Memory B cell (primary cell): ENCODE measurements at places on chromosomes 6 and 20.
A peak's percentile ranks its signal among the peaks of the same experiment; 100 is the strongest.

GRCh38 chr20:35490736-35491181 lies 35.4 kb downstream of the CEP250 start:
- peak; percentile 58 for DNase-seq

- DNase-seq = peak; percentile 11
Observed at GRCh38 chr20:54633374-54634355, 158.3 kb downstream of the DOK5 start.

DNA sequence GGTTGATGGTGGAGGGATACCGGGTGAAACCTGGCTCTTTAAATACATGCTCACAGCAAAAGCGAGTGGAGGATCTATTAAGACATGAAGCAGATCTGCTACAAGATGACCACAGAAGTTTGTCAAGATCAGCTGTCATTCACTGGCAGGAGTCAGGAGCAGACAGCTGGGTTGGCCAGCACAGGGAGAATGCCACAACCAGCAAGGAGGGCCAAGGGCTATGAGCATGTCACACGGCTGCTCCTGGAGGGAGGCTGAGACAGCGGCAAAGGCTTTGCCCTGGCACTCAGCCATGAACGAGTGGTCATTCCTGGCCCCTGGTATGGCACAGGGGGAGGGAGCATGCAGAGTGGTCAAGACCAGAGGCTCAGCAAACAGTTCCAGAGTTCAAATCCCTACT lies 77.6 kb downstream of the POPDC3 start:
- no peak for DNase-seq

- peak; percentile 0 for DNase-seq
Observed at GRCh38 chr20:21571841-21572690, 58.2 kb upstream of the NKX2-2 start.

- no peak for DNase-seq
Observed at GRCh38 chr6:125812394-125813292, 21.9 kb downstream of the NCOA7 start.

DNA sequence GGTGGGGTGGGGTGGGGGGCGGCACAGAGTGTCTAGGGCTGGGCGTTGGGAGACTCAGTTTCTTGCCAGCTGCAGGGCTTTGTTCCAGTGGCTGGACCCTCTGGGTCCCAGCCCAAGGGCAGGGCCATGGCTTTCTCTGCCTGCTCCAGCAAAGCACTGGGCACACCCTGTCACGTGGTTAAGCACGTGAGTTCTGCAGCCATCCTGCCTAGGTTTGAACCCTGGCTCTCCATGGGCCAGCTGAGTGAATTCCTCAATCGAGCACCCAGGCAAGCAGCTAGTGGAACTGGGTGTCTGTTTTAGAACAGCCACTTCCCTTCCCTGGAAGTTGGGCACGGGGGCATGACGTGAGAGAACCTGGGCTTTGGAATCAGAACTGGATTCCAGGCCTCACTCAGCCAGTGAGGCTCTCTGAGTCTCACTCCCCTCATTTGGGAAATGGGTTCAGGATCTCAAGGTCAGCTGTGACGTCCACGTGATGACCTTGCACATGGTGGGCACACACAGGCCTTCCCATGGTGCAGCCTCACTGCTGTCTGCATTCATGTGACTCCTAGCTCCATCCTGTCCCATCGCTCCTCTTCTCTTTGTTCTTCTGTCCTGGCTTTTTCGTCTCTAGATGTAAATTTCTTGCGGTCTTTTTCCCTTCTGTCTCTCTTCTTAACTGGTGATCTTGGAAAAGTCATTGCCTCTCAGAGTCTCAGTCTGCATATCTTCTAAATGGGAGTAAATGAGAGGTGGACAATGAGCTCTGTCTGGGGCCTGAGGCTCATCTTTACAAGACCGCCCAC lies 45.9 kb downstream of the NOL4L start:
- DNase-seq = no peak

- DNase-seq = no peak
Observed at GRCh38 chr6:163489584-163489983, 75.1 kb downstream of the QKI start.

- no peak for DNase-seq
Observed at GRCh38 chr6:132425176-132425575, 23.9 kb upstream of the MOXD1 start.

- DNase-seq = no peak
Observed at GRCh38 chr6:141576751-141577150, 556.0 kb upstream of the GJE1 start.

- DNase-seq = no peak
Observed at GRCh38 chr20:48571949-48572847, 255.6 kb downstream of the PREX1 start.

DNA sequence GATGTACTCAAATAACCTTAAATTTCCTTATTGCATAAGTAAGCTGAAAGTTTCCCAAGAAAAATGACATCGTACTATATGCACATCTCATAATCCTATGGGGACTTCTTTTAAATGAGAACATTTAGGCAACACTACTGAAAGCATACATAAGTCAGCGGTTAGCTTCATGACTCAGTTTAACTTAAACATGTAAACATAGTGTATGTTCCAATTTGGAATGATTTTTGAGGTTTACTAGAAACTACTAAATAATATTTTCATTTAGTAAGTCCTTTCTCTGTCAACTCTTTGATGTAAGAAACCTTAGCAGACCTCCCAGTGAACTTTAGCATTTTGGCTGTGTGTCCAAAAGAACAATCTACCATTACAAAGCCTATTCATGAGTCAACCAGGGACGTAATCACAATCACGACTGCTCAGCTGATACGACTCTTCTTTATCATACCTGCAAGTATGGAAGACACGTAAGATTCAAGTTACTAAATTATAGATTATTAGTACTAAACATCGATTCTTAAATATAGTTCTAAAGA lies 19.3 kb downstream of the HIVEP2 start:
- DNase-seq = no peak

GRCh38 chr6:138264372-138264880 lies 46.1 kb upstream of the PBOV1 start:
- DNase-seq = no peak

- no peak for DNase-seq
Observed at GRCh38 chr20:9059931-9060330, 9.0 kb upstream of the PLCB4 start.

DNA sequence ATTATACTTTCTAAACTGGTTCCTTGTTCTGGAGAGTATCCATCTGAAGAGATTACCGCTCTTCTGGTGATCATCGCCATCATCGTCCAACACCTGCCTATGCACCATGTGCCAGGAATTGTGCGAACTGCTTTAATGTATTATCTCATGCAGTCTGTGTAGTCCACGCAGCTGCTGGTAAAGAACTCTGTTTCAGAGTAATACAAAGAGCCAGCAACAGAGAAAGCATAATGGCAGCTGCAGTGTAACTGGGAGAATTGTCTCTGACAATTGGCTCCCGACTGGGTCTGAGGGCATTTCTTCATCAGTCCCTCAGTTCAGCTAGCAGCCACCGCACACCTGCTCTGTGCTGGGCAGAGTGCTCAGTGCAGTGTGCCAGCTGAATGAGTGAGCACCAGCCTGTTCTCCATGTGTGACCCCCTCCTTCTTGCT lies 383.4 kb downstream of the GRIK2 start:
- DNase-seq = no peak

DNA sequence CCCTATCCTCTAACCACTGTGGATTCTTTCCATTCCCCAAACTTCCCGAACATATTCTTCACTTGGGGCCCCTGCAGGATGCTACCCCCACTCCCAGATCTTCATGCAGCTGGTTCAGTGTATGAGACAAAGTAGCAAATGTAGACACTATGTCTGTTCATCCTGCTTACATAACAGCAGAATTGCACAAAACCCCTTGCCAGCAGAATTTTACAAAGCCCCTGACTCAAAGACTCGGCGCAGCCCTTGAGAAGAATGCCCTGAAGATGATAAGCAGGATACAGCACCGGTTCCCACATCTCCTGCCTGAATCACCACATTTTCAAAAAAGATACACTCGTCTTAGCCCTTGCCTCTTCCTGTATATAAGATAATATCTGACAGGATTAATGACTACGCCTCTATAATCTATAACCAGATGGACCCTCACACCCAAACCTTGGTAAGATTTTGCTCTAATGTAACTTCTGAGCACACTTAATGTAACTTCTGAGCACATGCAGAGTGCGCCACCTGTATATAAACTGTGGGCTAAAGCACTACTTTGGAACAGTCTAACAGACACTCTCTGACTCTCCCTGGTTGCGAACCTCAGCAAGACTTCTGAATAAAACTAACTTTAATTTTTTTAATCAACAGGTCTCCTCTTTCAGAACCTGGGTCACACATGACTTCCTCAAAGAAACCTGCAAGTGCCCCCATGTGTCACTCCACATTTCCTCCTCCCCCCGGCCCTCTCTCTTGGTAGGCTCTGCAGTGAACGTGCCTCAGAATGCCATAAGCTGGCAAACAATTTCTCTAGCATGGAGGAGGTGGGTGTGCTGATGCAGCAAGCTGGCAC lies 28.7 kb downstream of the RALGAPA2 start:
- no peak for DNase-seq

- DNase-seq = no peak
Observed at GRCh38 chr6:23091795-23092194, 522.4 kb downstream of the HDGFL1 start.

- DNase-seq = peak; percentile 54
Observed at GRCh38 chr6:37583261-37583660, 83.6 kb upstream of the CCDC167 start.

GRCh38 chr6:33877982-33878535 lies 74.3 kb upstream of the MLN start:
- no peak for DNase-seq

DNA sequence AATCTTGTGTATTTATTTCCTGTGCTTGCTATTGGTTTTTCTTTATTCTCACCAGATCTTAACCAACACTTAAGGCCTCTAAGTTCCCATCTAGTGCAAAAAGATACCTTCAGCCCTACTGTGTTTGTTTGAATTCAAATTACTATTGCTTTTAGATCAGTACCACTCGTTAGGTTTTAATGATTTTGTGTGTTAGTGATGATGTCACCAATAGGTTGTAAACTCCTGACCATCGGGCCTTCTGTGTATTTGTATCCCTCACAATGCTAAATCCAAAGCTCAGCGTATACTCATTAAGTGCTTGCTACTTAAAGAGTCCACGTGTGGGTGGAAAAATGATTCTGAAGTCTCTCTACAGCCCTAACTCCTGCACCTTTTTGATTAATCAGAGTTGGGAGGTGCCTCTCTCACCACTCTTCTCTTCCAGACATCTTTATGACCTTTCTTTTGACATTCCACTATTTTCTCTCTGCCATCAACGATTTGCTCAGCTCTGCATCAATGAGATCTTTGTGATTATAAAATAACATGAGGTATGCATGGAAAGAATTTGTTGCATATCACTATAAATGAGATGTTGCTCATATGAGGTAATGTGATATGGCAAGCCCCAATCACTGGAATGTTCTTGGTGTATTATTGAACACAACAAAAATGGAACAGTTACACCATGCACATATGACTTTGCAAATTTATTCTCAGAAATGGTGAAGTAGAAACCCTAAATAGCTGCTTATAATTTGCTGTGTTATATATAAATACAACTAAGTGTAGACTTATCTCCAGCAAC lies 55.1 kb upstream of the LAMA2 start:
- no peak for DNase-seq

DNA sequence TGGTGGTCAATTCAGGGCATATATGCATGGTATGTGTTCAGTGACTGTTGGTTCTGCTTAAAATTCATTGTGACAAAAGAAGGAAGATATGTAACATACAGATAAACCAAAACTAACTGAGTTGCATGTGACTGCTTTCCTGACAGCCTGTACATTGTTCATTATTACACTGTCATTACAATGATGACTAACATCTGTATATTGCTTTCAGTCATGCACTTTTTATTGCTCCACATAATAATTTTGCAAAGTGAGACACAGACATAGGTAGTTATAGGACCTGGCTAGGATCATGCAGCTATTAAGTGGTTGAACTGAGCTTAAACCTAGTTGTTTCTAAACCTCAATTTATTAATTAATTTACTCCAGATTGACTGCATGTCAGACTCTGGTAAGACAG lies 703.2 kb downstream of the HDGFL1 start:
- no peak for DNase-seq

DNA sequence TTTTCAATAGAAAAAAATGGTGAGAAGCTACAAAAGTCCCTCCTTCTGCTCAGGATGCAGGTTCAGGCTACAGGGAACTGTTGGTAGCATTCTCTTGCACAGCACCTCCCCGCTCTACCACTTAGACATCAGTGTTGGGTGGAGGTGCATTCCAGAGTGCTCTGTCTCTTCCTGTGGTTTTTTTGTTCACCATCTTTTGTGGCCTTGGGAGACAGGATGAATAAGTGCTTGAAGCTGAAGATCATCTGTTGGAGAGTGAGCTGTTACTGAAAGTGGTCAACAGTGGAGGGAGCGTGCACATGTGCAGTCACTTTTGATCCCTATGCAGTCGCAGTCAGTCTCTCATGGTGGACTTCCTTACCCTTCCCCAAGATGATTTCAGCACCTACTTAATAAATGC lies 16.6 kb upstream of the BTBD3 start:
- no peak for DNase-seq

DNA sequence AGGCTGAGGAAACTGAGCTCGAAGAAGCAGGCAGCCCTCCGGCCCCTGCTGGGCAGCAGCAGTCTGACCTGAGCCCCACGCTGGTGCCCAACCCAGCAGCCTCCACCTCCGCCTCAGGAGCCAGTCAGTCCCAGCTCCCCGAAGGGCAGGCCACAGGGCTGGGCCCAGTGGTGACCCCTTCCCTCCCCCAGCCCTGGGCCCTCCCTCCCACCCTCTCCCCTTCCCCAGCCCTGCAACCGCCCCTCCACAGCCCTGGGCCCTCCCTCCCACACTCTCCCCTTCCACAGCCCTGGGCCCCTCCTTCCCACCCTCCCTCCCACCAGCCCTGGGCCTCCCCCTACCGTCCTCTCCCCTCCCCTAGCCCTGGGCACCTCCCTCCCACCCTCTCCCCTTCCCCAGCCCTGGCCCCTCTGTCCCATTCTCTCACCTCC lies 115.0 kb downstream of the TAF4 start:
- no peak for DNase-seq

DNA sequence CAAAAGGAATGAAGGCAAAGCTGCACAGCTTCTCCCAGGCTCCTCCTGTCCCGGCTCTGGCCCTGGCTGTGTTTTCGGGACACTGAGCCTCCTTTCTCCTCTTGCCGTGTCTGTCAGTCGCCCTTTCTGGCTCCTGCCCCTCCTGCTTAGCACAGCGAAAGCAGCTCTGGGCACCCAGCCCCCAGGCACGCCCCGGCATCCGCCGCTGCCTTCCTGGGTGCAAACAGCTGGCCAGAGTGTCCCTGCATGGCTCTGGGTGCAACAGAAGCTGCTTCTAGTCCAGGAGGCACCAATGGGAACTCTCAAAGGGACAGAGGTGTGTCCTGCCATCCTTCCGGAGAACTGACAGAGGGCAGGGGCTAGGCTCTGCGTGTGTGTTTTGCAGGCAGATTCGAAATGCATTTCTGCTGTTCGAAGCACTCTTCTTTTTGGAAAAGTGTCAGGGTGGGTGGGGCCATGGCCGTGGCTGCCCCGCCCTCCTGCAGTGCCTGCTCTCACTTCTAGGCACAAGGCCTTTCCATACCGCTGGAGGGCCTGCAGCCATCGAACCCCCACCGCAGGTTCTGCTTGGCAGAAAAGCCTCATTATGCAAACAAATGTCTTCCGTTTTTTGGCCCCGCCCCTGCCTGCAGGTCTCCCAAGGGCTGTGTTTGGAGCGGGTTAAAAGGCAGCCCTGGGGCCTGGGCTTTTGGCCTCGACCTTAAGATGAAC lies 15.5 kb downstream of the COL9A3 start:
- DNase-seq = peak; percentile 84

GRCh38 chr6:51936531-51937290 lies 150.7 kb downstream of the PKHD1 start:
- no peak for DNase-seq
